Stimulated activated CD8-positive, alpha-beta memory T cell treated with anti-CD3 and anti-CD28 coated beads, Interleukin-15, amount 100 ng/mL, for 24 hours (primary cell): ENCODE measurements at places on chromosomes 2 and 18.

GRCh38 chr2:167776359-167776758 is 471.0 kb downstream of the STK39 start:
- no peak for DNase-seq

DNA sequence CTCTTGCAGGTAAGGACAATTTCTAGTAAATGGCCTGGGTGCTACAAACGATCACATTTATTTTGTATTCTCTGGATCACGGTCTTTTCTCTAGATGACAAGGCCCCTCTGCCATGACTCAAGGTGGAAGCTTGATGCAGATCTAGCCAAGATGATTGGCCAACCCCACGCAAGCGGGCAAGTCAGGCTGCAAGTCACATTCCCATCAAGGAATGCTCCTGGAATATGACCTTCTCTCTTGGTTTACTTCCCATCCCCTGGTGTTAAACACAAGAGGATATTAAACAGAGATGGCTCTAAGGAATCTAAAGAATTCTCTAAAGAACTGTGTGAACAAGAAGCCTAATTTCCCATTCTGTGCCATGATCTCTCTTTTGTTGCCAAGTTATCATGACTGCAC is 97.3 kb upstream of the SERPINE2 start:
- no peak for DNase-seq

DNA sequence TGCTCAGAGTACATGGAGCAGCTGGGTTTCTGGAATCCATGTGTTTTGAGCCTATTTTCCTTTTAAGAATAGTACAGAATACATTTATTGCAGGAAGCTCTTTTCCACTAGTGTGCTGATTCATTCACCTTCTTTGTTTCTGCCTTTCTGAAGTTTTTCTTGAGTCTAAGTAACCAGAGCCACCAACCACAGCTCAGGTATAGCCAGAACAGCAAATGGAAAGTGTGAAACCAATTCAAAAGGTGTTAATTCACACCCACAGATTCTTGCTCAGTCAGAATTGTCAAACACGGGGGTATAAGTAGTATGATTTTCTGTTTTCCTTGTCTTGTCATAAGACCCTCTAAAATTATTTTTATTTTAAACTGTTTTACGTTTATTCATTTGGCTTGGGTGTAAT is 75.9 kb upstream of the DYNAP start:
- DNase-seq: no peak

GRCh38 chr2:131425231-131425941 is 50.5 kb upstream of the TUBA3D start:
- DNase-seq: no peak

DNA sequence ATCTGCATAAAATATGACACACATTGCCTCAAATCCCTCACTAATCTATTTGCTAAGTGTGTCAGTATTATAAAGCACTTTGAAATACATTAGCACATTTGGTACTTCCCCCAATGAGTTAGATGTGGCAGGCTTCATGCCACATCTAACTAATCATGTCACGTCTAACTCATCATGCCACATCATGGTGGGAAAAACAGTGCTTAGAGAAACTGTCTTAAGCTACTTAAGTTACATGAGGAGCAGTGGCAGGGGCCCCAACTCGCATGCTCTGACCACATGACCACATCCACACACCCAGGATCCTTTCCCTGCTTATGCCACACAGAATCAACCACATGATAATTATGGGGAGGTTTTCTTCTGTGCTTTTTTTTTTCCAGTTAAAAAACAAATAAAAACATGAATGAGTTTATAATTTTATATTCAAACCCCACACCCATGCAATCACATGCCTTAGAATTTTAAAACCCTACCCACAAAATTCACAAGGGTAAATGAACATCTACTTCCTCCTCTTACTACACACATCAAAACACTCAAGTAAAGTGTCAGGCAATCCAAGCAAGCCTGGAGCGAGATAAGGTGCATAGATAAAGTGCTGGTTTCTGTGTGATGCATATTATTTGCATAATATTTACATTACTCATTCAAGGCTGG is 1.6 kb downstream of the ABCA12 start:
- no peak for DNase-seq

- no peak for DNase-seq
Observed at GRCh38 chr2:164368896-164369295, 252.4 kb downstream of the GRB14 start.

DNA sequence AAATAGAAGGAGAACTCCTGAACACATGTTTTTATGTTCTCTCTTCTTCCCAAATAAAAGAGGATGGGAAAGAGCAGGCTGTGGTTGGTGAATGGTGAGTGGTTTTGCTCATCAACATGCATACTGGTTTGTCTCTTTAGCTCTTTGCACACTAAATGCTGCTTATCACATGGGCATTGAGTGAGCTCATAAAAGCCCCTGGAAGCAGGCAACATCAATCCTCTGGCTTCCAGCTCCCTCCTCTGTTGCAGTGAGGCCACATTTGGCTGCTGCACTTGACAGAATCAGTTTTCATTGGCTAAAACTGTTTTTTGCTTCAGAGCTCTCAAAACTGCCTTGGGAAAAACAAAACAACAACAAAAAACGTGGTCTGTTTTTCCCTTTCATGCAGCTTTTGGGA is 1308.2 kb upstream of the NRXN1 start:
- no peak for DNase-seq

DNA sequence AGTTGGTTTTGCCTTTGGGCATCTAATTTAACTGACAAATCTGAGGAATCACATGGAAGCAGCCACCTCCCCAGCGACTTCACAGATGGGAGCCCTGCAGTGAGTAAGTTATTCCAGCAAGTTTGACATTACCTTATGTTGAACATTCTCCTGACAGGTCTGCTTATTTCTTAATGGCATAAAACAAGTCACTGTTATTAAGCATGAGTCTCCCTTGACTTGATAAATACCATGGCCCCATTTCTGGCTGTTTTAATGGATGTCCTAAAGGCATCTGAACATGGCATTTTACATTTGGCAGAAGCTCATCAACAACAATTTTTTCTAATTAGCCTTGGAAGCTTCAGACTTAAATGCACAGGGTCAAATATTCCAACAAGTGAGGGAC is 92.6 kb upstream of the CREB1 start:
- no peak for DNase-seq

- DNase-seq: no peak
Observed at GRCh38 chr2:171334171-171334570, 99.6 kb downstream of the METTL8 start.

DNA sequence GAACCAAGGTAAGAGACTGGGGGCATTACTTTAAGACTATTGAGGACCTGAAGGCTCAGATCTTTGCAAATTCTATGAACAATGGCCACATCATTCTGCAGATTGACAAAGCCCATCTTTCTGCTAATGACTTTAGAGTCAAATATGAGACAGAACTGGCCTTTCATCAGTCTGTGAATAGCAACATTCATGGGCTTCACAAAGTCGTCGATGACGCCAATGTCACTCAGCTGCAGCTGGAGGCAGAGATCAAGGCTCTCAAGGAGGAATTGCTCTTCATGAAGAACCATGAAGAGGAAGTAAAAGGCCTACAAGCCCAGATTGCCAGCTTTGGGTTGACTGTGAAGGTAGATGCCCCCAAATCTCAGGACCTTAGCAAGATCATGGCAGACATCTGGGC is 43.8 kb upstream of the SLC4A10 start:
- DNase-seq: no peak

GRCh38 chr18:55552526-55553189 is 35.3 kb downstream of the TCF4 start:
- no peak for DNase-seq

GRCh38 chr2:44358503-44358902 is 2.8 kb downstream of the PREPL start:
- DNase-seq: no peak

DNA sequence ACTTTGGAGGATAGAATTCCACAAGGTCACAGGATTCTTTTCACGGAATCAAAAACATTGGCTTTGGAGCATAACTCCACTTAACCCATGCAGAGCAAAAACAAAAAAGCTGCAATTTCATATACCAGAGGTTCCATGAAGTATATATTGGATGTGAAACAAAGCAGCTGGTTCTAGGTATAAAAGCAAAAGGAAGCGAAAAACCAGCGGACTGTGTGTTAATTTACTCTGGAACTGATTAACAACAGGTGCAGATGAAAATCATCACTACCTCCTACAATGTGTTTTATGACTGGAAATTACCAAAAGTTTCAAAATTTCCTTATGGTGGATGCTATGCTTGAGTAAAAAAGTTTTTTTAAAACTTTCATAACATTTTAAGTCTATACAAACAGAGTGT is 54.4 kb upstream of the LINC00305 start:
- no peak for DNase-seq

DNA sequence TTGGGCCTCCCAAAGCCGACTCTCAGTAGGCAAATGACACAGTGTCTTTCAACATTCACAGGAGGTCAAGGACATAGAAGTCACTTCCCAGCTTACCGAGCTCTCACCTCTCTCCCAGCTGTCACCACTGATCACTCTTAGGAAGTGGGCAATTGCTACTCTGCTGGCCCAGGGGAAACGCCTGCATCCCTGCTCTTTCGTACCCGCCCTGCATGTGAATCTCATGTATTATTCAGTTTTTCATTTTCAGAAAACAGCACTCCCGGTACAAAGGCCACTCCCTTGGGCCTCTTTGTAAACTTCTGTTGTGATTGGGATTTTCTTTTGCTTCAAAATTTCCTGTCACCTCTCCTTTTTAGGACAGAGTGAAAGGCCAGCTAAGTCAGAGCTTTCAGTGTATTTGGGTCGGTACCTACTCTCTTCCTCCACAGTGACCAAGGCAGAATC is 15.4 kb downstream of the MRPL44 start:
- DNase-seq: no peak

- no peak for DNase-seq
Observed at GRCh38 chr18:14940735-14941134, 192.8 kb downstream of the ANKRD30B start.

DNA sequence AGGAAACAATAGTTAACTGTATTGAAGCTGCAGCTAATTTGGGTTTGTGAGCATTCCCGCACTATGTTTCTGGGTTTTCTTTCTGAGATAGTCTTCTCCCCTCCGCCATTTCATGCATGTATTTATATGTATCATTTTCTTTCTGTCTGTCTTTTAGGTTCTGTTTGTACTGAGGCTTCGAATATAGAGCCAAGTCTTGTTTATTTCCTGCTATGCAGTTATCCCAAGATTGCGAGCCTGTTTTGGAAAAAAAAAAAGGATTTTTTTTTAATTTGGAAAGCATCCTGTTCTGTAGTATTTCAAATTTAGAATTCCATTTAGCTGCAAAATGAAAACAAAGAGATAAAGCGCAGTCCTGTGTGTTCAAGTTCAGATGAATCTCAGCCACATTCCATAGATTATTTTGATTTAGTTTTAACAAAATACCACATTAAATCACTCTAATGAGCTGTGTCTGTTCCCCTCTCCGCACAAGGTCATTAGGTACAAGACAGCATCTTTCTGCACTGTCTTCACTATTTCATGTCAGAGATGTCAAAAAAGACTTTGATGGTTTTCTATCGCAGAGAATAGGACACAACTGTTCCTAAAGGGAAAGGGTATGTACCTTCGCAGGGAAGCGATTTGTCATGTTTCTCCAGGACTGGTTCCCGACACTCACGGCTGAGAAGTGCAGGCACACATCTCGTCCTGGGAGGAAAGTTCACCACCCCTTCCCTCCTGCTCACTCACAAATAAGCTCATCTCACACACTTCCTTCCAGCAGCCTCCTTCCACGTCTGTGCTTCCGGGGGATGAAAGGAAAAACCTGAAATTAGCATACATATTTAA is 443.4 kb downstream of the ZNF516 start:
- DNase-seq: no peak

DNA sequence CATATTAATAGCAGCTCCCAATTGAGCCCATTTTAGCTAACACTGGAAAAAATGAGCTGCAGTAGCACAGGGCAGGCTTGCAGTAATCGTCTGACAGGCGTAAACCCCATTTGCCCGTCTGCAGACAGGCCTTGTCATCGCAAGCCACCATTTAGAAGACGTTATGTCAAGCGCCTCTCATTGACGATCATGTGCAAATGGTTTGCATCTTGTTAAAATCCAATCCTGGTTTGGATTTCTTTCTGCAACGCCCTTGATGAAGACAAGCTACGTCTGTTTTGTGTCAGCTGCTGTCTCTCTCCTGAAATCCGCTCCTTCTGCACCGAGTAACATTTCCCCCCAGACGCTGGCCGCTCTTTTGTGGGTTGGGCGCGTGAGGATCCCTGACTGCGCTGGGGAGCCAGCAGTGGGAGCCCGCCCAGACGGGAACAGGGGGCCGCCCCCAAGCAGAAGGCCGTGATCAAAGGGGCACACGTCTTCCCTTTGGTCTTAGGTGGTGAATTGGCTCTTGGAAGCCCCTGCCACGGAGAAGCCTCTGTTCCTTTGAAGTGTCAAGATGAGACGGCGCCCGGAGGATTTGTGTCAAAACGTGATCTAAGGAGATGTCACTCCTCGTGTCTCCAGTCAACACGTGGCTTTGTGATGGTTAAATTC is 84.2 kb upstream of the GPC1 start:
- DNase-seq: no peak
